ENCODE measurements at places on chromosomes 2 and 18.

DNA sequence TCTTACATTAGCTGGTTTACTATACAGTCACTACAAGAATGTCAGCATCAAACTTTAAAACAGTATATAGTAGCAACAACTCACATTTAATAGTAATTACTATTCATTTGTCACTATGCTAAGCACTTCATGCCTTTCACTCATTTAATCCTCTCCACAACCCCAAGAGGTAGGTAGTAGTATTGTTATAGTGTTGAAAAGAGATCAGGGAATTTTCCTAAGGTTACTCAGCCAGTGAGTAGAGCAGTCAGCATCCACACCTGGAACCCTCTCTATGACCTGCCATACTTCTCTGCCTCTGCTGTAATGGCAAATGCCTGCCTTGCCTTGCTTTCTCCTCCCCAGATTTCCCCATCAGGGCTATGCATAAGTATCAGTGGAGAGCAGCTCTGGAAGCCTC is 24.8 kb downstream of the SKOR2 start:
- no peak for DNase-seq

DNA sequence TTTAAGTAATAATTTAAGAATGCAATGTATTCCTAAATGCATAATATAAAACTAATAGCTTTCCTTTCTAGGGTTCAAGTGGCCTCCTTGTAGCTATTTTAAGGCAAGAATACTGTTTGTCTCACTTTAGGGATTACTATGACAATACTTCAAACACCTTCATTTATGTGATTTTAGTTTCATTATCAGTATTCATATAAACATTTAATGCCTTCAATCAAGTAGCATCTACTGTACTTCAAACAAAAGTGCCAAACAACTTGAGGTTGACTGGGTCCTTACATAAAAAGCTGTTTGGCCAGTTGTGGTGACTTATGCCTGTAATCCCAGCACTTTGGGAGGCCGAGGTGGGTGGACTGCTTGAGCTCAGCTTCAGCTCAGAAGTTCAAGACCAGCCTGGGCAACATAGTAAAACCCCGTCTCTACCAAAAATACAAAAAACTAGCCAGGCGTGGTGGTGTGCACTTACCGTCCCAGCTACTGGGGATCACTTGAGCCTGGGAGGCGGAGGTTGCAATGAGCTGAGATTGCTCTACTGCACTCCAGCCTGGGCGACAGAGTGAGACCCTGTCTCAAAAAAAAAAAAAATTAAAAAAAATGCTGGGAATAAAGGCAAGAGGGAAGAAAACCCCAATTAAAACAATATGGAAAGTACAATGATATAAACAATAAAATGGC is 9.3 kb downstream of the MEX3C start:
- DNase-seq = no peak

DNA sequence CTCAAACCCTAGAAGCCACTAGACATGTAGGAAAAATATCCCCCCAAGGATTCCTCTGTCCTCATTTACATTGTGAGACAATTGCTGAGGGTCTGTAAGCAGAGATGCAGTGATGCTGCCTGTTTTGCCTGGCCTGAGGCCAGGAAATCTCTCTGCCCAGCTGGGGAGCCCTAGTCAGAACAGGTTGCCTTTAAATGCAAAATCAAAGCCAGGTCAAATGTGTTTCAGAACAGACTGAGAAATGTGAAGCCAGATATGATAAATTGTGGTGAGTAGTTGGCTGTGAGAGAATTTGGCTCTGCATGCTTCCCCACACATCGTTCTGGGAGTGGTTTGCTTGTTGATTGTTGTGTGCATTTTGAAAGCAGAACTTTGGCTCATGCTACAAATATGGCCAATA is 38.4 kb upstream of the NXPH2 start:
- no peak for DNase-seq

DNA sequence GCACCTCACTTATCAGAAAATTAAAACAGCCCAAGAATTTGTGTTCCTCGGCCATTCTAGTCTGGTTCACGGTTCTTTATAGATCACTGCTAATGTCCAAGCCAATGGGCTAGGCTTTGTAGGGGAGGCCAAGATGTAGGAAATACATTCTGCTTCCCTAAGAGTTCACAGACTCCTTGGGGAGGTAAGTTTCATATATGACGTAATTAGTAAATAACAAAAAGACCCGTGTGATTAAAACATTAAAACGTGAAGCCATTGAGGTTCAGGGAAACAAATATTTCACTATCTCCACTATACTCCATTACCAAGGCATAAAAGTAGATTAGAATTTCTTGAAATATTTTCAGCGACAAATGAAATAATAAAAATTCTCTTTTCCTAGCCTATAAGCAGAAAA is 272.5 kb upstream of the KLHL29 start:
- DNase-seq = no peak

DNA sequence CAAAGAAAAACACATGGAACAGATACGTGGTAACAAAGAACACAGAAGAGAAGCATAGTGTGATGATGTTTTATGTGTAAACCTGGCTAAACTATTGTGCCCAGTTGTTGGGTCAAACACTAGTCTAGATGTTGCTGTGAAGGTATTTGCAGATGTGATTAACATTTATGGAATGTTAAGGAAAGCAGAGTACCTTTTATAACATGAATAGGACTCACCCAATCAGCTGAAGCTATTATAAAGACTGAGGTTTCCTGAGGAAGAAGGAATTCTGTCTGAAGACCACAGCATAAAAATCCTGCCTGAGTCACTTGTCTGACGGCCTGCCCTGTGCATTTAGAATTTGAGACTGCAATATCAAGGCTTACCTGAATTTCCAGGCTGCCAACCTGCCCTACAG is 253.1 kb downstream of the DYM start:
- no peak for DNase-seq

DNA sequence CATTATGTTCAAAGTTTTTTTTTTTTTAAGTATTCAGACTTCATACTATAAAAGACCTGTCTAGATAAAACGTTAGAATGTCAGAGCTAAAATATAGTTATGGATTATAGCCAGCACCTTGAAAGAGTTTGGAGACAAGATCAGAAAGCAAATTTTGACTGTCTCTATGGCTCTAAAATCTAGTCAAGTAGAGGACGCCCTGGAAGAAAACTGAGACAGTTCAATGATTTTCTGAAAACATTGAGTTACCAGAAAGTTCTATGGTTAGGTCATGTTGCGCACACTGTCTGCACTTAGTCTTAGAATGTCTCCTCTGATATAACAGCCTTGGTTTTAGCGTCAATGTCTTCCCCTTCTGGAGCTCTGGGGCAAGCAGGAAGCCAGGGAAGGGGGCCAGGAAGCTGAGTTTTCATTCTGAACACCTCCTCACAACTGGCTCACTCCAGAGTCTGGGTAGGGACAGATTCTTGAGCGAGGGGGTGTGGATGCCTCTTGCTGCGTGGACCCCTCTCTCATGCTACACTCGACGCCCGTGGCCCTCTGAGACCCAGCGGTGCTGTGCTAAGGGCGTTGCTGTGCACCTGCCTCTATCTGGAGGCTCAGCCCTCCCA is 99.5 kb downstream of the RNF144A start:
- DNase-seq = no peak

DNA sequence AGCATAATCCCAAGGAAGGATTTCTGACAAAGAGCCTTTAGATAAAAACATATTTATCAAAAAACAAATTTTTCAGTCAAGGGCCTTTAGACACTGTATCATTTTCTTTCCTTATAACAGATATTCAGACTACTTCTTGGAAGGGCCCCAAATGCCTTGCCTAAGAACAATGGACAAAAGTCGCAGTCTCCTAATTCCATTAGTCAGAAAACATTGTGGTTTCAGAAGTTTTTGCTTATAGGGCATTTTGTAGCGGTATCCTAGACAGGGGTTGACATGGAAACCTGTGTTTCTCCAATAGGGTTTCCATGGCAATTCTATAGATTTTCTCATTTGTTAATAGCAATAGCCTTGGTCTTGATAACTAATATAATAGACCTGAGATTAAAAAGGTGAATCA is 36.7 kb upstream of the AGPS start:
- DNase-seq = no peak

DNA sequence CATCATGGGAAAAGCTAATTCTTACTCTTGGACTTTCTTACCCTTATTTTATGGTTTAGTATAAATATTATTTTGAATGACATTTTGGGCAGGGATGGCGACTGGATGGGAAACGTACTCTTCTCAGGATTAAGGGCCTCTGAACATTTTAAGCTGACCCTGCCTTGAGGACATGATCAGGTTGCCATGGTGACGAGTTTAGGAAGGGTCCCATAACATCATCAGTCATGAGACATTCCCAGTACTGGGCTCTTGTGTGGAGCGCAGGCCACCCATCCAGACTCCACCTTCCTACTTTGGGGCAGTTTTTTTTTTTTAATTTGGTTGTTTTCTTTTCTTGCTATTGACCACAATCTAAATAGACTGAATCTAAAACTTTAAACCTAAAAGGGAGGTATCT is 40.7 kb downstream of the KCNE4 start:
- no peak for DNase-seq

DNA sequence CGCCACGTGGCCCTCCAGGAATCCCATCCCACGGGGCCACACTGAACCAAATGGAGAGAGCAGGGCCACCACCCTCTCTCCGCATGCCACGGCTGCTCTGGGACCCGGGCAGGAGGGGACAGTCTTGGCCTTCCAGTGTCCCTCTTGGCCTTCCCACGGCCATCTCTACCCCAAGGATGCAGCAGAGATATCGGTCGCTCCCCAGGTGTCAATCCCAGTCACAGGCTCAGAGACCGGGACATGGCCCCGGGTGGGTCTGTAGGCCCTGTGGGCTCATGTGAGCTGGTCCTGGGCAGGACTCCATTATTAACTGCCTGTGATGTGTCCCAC is 15.3 kb downstream of the CAPN10 start:
- no peak for DNase-seq

DNA sequence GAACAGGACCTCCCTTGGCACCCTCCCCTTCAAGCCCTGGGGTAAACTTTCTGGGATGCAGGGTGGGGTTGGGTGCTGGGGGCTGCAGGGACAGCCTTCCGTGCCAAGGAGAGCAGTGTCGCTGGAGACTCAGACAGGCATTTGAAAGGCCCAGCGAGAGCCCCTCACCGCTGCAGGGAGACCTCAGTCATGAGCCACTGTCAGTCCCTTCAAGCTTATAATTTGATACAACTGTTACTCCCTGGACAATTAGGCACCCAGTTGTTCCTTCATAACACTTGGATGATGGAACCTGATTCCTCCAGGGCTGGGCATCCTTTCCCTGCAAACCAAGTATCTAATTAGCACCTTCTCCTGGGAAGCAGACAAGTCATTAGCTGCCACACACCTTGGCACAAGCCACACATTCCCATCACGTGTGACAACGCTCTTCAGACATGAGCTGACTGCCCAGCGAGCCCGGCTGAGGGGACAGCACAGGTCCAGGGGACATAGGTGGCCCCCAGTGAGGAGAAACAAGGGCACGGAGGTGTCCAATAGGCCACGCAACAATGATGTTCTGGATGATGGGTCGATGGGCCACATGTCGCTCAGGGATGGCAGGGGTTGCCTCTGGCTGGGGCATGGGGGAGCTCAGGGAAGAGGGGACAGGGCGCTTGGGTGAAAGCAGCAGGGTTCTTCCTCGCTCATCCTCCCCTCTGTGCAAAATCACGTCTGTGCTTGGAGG is 59.6 kb downstream of the KCNF1 start:
- DNase-seq = no peak

DNA sequence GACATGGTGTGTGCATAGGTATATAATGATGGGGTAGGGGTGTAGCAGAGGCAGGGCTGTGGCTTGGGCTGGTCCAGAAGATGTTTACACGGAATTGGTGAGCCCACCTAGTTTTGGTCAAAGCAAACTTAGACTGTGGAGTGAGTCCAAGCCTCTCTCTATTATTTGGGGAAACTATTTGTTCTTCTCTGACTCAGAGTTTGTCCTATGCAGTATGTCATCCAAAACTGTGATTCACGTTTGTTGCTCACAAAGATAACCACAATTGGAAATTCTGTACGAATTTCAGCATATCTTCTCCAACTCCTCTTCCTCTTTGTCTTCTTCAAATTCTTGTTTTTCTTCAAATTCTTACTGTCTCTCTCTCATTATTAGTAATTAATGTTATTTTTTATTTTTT is 292.9 kb downstream of the XIRP2 start:
- no peak for DNase-seq

- no peak for DNase-seq
Observed at GRCh38 chr18:8423051-8423557, 186.1 kb upstream of the RAB12 start.

DNA sequence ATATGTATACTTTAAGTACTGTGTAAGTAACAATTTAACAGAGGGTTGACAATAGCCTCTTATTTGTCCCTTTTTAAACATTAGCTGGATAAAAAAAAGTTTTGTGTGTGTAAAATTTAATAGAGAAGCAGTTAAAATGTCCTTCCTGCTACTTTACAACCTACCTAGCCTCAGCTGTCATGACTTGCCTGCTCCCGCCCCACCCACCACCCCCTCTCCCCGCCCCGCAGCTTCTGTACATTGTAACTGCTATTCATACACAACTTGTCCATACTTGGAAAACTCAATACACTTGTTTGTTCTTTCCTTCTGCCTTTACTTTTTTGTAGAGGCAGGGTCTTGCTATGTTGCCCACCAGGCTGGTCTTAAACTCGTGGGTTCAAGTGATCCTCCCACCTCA is 19.5 kb downstream of the RELCH start:
- no peak for DNase-seq

DNA sequence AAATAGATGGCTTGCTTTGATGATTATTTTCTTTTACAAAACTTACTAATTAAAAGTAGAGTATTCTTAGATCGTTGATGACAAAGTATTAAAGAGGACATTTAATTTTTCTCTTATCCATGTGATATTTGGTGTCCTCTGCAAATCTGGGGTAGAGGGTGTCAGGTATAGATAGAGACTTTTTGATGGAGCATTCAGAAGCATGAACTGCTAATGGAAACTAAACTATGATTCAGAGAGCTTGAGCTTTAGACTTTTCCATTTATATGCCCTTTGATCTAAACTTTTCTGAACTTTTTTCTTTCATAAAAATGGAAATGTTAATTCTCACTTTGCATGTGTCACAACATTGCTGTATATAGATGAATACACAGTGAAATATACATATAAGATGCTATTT is 619.7 kb downstream of the PLCL1 start:
- no peak for DNase-seq

DNA sequence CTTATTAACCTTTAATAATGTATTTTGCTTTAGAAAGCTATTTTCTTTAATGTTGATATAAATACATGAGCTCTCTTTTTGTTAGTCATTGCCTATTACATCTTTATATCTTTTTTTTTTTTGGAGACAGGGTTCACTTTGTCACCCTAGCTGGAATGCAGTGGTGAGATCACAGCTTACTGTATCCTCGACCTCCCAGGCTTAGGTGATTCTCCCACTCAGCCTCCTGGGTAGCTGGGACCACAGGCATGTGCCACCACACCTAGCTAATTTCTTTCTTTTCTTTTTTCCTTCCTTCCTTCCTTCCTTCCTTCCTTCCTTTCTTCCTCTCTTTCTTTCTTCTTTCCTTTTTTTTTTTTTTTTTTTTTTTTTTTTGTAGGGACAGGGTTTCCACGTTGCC is 15.4 kb downstream of the NAB1 start:
- no peak for DNase-seq

- DNase-seq = no peak
Observed at GRCh38 chr2:5389740-5390139, 302.4 kb upstream of the SOX11 start.
